CD4-positive, alpha-beta T cell treated with Interleukin-4 for 4 hours (primary cell): ENCODE measurements at places on chromosomes 2 and 18.

DNA sequence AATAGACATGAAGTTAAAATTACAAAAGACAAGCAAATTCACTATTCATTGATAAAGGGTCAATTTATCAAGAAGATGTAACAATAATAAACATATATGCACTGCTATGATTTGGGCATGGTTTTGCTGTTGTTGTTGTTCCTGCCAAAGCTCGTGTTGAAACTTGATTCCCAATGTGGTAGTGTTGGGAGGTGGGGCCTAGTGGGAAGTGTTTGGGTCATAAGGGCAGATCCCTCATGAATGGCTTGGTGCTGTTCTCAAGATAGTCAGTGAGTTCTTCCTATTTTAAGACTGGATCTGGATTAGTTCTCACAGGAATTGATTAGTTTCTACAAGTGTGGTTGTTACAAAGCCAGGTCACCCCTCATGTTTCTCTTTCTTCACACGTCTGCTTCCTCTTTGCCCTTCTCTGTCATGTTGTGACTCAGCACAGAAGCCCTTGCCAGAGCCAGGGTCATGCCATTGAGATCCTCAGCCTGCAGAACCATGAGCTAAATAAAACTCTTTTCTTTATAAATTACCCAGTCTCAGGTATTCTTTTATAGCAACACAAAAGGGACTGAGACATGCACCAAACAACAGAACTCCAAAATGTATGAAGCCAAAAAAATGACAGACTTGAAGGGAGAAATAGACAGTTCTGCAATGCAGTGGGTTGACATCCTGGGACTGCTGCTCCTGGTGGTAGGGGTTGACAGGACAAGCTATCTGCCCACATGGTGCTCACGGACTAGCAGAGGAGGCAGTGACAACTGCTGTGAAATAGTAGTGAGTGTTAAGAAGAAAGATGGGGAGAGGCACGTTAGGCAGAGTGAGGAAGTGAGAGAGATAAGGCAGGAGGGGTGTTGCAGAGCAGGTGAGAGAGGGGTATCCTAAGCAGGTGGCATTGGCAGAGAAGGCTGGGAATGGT, 18.6 kb upstream of the SKA1 start:
- no peak for DNase-seq

DNA sequence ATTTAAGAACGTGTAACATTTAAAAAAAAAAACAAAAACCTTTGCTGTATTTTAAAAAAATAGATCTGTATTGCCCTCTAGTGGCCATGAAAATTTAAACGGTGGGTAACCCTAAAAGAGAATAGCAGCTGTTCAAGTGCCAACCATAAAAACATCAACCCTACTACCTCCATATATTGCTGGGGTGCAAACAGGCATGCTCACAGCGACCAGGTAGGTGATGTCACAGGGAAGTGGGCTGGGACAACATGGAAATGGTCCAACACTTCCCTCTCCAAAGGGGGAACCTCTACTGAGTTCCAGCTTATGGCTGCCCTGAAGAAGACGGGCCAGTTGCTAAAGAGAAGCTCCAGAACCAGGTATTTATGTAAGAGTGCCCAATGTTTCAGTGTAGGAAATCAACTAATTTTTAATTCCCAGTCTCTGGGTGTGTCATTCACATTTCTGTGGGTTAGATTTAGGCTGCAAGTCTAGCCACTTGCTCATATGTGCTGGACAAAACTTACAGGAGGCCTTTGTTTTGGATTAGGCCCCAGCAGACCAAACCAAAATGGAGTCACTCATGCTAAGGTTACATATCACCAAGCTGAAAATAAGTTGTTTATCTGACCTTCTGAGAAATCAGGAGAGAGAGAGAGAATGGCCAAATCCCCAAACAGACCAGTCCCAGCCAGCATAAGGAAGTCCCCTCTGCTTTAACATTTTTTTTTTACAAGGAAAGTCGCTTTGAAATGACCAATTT, 54.5 kb downstream of the SKA1 start:
- DNase-seq: peak; percentile 19

GRCh38 chr2:211900518-211900917, 638.1 kb downstream of the ERBB4 start:
- no peak for DNase-seq

DNA sequence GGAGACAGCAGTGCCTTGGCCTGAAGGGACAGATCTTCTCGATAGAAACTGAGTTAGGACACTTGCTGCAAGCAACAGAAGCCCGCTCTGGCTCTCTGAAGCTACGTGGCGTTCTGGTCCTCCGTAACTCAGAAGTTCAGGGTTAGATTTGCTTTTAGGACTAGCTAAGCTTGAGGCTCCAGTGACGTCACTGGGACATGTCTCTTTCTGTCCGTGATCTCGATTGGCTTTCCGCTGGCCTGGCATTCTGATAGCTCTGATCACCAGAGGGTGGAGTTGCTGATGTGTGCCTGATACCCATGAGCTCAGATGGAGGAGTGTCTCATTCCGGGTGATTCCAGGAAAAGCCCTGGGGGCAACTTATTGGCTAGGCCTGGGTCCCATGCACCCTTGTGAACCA, 75.0 kb downstream of the GLI2 start:
- no peak for DNase-seq

DNA sequence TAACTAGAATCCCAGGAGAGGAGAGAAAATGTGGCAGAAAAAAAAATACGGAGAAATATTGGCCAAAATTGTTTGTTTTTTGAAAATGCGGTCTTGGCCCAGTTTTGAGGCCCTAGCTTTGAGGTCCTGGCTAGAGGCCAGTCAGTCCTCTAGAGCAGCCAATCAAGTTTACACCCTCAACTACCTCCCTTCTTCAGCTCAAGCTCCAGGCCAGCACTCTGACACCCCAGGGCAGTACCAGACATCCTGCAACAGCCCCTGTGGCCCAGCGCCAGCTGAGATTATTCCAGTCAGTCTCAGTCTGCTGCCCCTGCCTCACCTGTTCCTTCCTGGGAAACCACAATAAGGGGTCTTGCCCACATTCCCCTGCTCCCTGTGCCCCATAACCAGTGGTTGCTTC, 107.7 kb downstream of the UGGT1 start:
- DNase-seq: no peak

DNA sequence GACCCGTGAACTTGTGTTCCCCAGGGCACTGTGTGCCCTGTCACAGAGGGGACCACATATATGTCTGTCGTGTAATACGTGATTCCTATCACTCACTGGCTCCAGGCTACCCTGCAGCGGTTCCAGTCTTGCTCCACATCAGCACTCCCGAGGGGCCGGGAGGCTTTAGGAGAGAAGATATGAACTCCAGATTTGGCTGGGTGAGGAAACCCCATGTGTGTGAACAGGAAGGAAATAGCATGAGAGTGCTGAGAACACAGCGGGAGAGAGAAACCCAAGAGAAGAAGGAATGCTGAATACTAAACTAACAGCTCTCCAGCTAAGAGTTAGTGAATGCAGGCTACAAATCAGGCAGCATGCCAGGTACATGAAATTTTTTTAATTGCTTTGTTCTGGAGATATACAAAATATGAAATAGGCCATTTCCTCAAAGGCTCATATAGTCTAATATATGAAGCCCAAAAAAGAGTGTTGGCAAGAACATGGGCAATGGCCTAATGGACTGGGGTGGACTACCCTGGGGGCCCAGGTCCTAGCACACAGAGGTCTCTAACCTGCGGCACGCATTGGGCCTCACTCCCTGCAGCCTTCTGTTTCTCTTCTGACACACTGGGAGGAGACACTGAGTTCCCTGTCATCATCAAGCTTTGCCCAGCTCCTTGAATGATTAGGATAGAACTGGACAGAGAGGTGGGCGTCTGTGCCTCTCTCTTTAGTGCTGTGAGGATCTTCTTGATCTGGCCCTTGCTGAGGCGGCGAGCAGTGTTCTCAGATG, 372.8 kb upstream of the RAB6C start:
- no peak for DNase-seq

GRCh38 chr2:207173641-207174040, 7.9 kb upstream of the KLF7 start:
- no peak for DNase-seq

DNA sequence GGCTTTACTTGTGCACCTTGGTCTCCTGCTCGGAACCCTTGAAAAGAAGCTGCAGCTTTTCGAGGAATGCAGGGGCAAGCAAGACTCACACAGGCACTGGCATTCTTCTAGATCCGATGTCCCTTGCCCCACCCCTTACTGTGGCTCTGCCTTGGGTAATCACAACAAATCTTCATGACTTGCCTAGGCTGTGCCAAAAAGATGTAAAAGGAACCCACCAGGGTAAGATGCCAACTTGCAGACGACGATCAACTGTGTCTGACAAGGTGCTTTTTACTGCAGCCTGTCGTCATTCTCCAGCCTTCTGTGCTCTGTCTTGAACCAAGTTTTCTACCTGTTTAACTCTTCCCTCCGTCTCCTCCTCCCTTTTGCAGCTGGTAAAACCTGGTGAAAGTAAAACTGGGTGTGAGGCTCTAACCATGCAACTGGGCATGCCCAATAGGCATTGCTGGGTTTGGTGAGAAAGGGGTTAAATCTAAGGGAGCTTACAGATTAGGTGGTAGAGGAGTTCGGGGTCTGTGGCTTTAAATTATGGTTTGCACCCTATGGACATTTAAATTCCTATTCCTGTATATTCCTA, 909 bp upstream of the NRXN1 start:
- DNase-seq: no peak

GRCh38 chr2:144310889-144311608, 208.9 kb downstream of the ZEB2 start:
- DNase-seq: no peak

DNA sequence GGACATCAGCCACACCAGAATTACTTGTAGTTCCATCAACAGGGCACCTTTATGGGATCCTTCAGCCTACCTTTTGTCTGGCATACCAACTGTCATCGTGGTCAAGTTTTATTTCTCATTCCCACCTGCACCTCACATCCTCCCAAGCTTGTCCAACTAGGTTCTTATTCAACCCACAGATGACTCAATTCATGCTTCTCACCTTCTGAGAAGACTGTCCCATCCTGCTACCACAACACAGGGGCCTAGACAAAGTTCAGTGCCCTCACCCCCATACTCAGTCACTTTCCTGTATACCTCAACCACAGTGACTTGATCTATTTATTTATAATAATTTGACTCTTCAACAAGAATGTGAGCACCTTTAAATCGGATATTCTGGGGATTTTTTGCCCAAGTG, 114.4 kb upstream of the ACVR1C start:
- DNase-seq: no peak

DNA sequence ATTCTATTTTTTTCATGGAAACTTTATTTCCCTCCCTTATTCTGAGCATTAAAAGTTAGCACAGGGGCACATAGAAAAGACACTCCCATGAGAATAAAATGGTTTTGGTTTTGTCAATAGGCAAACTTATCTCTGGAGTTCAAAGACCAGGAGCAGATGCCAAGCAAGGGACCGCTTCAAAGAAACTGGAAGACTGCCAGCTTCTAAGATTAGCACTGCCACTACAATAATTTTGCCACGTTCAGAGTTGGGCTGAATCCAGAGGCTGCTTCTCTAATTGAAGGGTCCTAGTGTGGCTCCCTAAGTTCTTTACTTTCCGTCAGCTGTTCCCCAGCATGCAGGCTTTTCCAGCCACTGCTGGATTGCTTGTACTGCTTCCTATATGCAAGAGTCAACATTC, 681.0 kb upstream of the GCFC2 start:
- no peak for DNase-seq

DNA sequence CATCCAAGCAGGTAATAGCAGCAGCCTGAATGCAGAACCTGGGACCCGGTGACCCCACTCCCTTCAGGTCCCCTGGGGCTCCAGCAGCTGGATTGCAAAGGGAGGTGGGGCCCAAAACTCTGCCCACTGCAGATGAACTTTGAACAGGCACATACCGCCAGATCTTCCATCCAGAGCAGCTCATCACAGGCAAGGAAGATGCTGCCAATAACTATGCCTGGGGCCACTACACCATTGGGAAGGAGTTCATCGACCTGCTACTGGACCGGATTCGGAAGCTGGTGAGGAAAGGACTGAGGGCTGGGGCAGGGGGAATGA, 9.2 kb upstream of the DNAJB2 start:
- no peak for DNase-seq
